ENCODE measurements at places on chromosomes 13 and 19.

- no peaks in the 10 kb centered on the region for H3K36me3 ChIP-seq
- DNase-seq = no peak
- no peaks in the 10 kb centered on the region for H3K4me1 ChIP-seq
- H3K27me3 ChIP-seq = no peaks in the 10 kb centered on the region
- no peak overlapping the region for H3K27ac ChIP-seq
- H3K4me3 ChIP-seq = no peak overlapping the region
Measured at GRCh38 chr13:66180836-66181235, 1049.3 kb downstream of the PCDH9 start.

GRCh38 chr19:44903602-44904425, 1.8 kb upstream of the APOE start:
- H3K4me1 ChIP-seq = no peaks in the 10 kb centered on the region
- no peak overlapping the region for H3K27ac ChIP-seq
- H3K27me3 ChIP-seq = peaks cover 5% of the 10 kb centered on the region

GRCh38 chr19:34787059-34787824, 14.2 kb upstream of the ZNF599 start:
- no peak overlapping the region for H3K4me3 ChIP-seq
- H3K36me3 ChIP-seq = no peaks in the 10 kb centered on the region
- no peak for DNase-seq
- H3K27ac ChIP-seq = no peak overlapping the region
- no peaks in the 10 kb centered on the region for H3K4me1 ChIP-seq

- no peak overlapping the region for H3K27ac ChIP-seq
- no peaks in the 10 kb centered on the region for H3K36me3 ChIP-seq
- DNase-seq = no peak
- no peaks in the 10 kb centered on the region for H3K27me3 ChIP-seq
Measured at GRCh38 chr13:108056278-108056677, 159.1 kb downstream of the LIG4 start.

DNA sequence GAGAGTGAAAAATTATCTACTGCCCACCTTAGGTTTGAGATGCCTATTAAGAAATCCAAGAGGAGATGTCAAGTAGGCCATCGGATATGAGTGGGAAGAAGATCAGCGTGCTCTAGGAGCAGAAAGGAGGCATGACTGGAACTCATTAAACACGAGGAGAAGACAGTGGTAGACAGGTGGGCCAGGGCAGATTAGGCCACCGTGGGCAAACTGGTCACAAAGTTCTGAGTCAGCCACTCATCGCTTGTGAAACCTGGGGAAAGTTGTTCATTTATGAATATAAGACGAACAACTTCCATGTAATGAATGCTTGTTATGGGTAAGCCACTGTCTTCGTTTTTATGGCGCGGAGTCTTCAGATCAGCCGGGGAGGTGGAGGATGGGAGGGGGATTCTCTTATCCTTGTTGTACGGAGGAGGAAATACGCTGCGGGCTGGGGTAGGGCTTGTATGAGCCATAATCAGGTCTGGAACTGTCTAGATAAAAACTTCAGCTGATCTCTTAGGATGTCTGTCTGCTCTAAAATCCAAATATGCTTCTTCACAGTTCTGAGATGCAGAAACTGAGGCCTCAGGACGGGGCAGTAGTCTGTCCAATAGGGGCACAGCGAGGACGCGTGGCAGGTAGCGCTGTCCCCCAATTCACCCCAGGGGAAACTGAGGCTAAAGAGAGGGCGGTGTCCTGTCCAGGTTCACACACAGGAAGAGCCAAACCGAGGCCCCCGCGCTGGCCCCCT, 1.1 kb upstream of the ZNF444 start:
- H3K27me3 ChIP-seq = no peaks in the 10 kb centered on the region
- peak overlapping the region; percentile 57 for H3K4me3 ChIP-seq
- H3K36me3 ChIP-seq = no peaks in the 10 kb centered on the region
- peak overlapping the region; percentile 93 for H3K27ac ChIP-seq
- no peak for DNase-seq
- H3K4me1 ChIP-seq = no peaks in the 10 kb centered on the region

- H3K27me3 ChIP-seq = no peaks in the 10 kb centered on the region
- H3K36me3 ChIP-seq = no peaks in the 10 kb centered on the region
- no peak overlapping the region for H3K27ac ChIP-seq
Measured at GRCh38 chr13:21121616-21122015, 54.7 kb downstream of the SKA3 start.

- H3K4me1 ChIP-seq = no peaks in the 10 kb centered on the region
- H3K4me3 ChIP-seq = no peak overlapping the region
- no peak overlapping the region for H3K27ac ChIP-seq
- no peak for DNase-seq
- H3K36me3 ChIP-seq = no peaks in the 10 kb centered on the region
Measured at GRCh38 chr19:17686592-17687024, 1.5 kb downstream of the UNC13A start.

GRCh38 chr19:37953171-37953917, 46.3 kb downstream of the SIPA1L3 start:
- H3K4me1 ChIP-seq = no peaks in the 10 kb centered on the region
- no peaks in the 10 kb centered on the region for H3K36me3 ChIP-seq
- H3K4me3 ChIP-seq = no peak overlapping the region

Measured in uterus (tissue), 4 donors.